ENCODE measurements at places on chromosomes 3 and 15.

GRCh38 chr15:51869060-51869421 is 39.6 kb downstream of the TMOD3 start:
- peak; percentile 69 for DNase-seq

GRCh38 chr3:66819993-66820501 is 178.1 kb upstream of the KBTBD8 start:
- DNase-seq, result no peak

DNA sequence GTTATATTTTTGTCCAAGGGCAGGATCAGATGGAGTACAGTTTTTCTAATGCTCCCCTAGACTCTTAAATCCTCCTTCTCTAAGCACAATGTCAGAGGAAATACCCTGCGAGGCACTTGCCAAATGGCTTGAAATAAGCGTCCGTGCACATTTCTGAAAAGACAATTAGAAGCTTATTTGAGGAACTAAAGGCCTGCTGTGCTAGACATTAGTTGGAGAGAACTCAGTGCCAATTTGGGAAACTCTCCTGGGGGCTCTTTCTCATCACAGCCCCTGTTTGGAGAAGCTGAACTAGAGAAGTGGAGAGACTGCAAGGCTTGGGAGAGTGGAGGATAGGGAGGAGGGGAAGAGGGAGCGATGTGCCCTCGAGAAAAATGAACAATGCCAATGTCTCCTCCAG is 247.6 kb upstream of the C2CD4B start:
- no peak for DNase-seq

GRCh38 chr15:26901041-26901440 is 34.2 kb downstream of the GABRA5 start:
- no peak for DNase-seq

GRCh38 chr3:124442463-124442862 is 287.8 kb upstream of the UMPS start:
- peak; percentile 10 for DNase-seq
